ENCODE measurements at places on chromosomes 13 and 19.

DNA sequence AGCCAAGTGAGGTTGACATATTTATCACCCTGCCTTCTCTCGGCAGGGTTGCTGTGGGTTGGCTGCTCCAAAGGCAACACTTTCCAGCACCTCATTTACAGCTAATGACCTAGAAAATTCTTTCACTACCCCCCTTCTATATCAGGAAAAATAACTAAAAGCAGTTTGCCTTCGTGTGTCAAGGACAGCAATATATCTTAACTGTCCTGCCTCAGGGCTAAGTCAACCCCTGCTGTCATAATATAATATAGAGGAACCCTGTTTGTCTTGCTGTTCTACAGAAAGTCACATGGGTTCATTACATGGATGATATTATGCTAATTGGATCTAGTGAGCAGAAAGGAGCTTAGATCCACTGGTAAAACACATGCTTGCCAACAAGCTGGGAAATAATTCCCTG, 28.1 kb upstream of the USP12 start:
- DNase-seq = no peak

DNA sequence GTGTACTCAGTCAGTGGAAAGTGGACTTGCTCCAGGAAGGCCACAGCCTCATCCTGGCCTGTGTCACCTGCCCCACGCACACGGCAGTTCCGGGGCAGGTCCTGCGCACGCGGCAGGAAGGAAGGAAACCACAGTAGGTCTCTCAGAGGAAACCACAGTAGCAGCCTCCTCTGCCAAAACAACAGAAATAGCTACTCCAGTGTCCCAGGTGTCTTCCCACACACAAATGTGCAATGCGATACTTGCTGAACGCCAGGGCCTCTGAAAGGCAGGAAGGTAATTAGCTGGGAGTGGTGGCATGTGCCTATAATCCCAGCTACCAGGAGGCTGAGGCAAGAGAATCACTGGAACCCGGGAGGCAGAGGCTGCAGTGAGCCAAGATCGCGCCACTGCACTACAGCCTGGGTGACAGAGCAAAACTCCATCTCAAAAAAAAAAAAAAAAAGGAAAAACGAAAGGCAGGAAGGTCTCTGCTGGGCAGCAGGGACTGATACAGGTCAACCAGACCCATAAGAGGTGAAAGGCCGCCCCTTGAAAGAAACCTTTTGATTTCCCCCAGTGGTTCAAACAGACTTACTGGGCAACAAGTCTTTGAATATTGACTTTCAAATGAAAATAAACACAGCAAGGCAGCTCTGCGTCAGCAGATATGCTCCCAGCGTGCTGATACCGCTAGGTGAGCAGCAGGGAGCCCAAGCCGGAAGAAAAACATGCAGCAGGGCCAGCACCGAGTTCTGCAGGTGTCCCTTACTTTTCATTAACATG, 49.5 kb downstream of the CRYL1 start:
- no peak for DNase-seq

DNA sequence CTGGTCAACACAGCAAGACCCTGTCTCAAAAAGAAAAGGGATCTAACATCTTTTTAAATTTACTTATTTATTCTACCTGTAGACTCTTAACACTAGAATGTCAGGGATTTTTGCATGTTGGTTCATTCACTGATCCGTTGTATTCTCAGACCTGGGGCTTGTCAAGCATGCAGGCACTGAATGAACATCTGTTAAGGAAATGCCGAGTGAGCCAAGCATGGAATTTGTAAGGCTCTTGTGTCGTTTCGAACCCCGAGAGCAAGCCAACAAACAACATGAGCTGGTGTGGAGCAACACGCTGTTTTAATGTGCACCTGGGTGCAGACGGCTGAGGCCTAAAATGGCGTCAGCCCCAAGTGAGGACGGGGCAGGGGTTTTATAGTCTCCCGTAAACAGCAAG, 10.0 kb upstream of the OR1M1 start:
- no peak for DNase-seq

DNA sequence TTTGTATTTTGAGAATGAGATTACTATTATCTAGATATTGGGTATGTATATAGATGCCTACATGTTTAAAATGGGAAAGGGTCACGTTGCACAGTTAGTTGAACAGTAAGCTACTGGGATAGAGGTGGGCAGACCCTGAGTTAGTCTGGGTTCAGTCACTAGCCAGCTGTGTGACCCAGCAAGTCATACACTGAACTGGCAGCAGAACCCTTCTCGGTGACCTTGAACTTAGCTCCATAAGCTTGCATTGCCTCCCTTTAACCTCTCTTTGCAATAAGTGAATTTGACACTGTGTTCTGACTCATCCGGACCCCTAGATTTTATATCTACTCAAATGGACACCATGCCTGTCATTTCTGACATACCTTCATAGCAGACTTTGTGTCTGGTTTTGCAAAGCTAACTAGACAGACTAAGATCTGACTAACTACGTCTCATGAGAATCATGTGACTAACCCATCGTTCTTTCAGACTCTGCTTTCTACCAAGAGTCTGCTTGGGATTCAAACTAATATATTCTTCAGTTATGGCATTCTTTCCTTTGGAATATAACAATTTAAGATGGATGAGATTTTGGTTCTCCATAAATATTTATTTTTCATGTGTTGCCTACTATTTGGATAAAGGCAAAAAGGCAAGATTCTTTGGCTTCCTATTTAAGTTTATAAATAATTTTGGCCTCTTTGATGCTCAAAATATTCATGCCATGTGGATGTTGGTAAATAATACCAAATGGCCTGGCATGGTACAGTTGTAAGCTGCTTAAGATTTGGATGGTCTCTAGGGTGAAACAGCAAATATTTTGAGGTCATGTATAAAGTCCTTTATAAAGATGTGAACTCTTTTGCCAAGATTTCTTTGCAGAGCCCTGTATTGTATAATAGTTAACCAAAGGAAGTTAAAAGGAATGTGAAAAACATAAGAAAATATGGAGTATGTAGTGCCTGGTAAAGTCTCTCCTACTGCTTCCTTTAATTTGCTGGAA, 159.3 kb downstream of the ITGBL1 start:
- DNase-seq = no peak

DNA sequence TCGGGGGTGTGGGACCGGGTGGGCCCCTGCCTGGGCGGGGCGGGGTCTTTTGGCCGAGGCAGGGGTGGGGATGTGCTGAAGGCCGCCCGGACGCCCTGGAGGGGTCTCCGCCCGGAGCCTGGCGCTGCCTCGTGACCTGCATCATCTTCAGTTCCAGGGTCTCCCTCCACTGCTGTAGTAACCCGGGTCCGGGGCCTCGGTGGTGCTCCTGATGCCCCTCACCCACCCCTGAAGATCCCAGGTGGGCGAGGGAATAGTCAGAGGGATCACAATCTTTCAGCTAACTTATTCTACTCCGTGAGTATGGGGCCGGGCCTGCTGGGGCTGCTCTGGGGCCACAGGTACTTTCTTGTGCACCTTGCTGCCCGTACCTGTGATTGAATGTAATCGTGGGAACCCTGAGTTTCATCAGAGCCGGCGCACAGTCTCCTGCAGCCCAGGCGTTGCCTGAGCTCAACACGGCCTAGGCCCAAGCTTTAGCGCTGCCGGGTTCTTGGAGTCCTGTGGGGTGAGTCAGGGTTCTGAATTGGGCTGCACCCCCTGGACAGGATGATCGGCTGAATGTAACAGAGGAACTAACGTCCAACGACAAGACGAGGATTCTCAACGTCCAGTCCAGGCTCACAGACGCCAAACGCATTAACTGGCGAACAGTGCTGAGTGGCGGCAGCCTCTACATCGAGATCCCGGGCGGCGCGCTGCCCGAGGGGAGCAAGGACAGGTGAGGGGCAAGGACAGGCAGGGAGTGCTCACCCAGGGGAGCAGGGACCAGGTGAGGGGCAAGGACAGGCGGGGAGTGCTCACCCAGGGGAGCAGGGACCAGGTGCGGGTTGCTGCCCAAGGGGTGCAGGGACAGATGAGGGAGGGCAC, 10.5 kb downstream of the PEAK3 start:
- peak; percentile 88 for DNase-seq

GRCh38 chr13:79986890-79987289, 354.0 kb downstream of the SPRY2 start:
- no peak for DNase-seq

GRCh38 chr13:36804588-36804987, 14.4 kb upstream of the RFXAP start:
- DNase-seq = no peak

GRCh38 chr13:112236016-112236415, 140.1 kb upstream of the SPACA7 start:
- no peak for DNase-seq

- no peak for DNase-seq
Observed at GRCh38 chr19:42466521-42467182, 23.9 kb upstream of the CXCL17 start.

- peak; percentile 18 for DNase-seq
Observed at GRCh38 chr19:41434450-41434849, 5.3 kb downstream of the DMAC2 start.

- peak; percentile 83 for DNase-seq
Observed at GRCh38 chr19:41706741-41707501, 1.5 kb upstream of the CEACAM5 start.

- DNase-seq = no peak
Observed at GRCh38 chr19:37997911-37998344, 90.9 kb downstream of the SIPA1L3 start.

GRCh38 chr13:76271728-76272232, 614.4 kb downstream of the KCTD12 start:
- DNase-seq = no peak

GRCh38 chr13:20340759-20341171, 108.6 kb upstream of the GJB6 start:
- DNase-seq = peak; percentile 88

DNA sequence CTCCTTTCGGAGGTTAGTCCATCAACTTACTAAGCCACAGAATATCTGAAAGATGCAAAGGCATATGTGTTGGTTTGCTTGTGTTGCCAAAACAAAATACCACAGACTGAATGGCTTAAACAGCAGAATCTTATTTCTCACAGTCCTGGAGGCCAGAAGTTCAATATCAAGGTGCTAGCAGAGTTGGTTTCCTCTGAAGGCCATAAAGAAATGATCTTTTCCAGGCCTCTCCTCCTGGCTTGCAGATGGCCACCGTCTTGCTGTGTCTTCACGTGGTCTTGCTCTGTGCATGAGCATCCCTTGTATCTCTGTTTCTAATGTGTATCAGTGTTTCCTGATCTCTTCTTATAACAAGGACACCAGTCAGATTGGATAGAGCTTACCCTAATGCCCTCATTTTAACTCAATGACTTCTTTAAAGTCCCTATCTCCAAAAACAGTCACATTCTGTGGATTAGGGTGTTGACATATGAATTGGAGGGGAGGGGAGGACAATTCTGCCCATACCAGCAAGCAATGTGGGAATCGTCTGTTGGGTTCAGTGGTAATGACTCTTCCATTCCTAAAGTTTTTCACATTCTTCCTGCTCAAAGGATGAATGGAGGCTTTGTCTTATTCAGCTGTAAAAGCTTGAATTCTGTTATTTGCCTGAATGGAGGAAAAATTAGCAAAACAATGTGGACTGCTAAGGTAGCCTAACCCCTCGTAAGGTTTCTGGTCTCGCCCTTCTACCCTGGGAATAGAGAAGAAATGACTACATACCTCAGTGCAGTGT, 715.7 kb downstream of the DIAPH3 start:
- no peak for DNase-seq

- no peak for DNase-seq
Observed at GRCh38 chr13:41179593-41180250, 14.6 kb downstream of the KBTBD7 start.

DNA sequence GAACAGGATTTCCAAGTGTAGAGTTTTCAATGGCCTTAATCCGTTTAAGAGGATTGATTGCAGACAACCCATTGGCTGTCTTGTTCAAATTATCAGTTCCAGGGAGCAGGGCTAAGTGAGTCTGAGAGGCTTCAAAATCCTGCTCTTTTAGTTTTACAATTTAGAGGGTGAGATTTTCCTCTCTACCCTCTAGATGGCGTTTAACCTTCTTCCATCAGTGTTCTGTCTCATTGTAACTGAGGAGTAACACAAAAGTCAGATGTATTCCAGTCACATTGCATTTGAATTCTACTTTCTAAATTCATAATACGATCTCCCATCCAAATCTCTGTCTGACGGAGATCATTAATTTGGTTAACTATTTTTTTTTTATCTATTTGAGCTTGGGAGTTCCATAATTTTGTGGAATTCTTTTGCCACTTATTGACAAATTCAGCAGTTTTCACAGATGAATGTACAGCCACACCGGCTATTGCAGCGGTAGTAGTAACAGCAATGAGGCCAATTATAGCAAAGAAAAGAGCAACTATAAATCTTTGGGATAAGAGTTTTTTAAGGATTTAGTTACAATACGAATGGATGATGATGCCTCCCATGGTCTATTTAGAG, 7.8 kb upstream of the C19orf84 start:
- DNase-seq = no peak

GRCh38 chr13:60169239-60170031, 5.7 kb upstream of the DIAPH3 start:
- no peak for DNase-seq

GRCh38 chr13:112067871-112068539, 1.1 kb downstream of the SOX1 start:
- no peak for DNase-seq

DNA sequence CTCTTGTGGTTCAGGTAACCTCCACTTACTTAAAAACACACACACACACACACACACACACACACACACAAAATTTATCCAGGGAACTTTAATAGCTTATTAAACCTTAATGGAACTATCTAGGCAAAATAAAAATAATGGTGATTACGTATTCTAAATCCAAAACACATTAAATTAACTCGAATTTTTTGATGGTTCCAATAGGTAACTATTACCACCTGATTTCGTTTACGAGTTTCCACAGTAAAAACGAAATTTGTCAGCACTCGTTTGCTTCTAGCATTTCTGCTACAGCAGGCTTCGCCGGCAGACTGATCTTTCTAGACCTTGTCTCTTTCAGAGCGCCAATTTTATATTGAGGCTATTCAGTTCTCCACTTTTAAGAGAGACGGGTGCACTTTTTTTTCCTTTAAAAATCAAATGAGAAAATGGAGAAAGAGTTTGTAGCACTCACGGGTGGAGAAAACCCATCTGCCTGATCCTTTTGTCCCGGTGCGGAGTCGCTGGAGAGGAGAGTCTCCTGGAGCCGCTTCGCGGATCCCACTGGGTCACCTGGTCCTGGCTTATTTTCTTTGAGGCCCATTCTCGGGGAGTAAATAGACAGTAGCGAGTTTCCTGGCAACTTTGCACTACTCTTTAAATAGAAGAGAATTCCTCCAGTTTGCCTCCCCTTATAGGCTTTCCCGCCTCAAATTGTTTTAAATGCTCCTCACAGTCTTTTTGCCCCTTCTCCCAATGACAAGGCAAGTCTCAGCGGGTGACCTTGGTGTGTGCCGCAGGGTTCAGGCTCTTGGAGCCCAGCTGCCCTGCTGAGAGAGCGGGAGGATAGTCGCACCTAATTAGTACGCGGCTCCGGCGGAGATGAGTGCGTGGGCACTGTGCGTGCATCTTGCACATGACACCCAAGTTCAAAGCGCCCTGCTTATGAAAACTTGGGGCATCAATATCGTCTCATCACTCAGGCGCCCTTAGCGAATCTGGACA, 117.0 kb downstream of the KCNRG start:
- DNase-seq = no peak

All from posterior vena cava (tissue), 2 donors.